ENCODE measurements at places on chromosomes 16 and 17.

- DNase-seq = peak; percentile 24
Measured at GRCh38 chr16:52976539-52977167, 76.0 kb downstream of the CHD9NB start.

- no peak for DNase-seq
Measured at GRCh38 chr17:73327676-73328075, 15.9 kb upstream of the CDC42EP4 start.

DNA sequence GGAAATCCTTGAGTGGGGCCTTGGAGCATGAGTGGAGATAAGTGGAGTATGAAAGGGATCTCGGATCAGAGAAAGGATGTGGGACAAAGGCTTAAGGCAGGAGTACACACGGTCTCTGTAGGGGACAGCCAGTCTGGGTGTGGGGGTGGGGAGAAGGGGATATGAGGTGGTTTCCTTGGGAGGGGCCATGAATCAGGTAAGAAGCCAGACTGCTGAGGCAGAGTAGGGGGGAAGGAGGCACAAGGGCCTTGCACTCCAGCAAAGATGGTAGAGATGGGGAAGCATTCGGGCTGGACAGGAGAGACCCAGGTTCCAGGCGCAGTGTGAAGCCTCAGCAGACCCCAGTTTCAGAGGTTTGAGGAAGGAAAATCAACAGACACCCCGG is 1.6 kb downstream of the HSD11B2 start:
- DNase-seq = no peak

- no peak for DNase-seq
Measured at GRCh38 chr16:7709186-7709585, 376.5 kb downstream of the RBFOX1 start.

GRCh38 chr17:75183999-75184884 is 1.5 kb upstream of the SUMO2 start:
- no peak for DNase-seq

DNA sequence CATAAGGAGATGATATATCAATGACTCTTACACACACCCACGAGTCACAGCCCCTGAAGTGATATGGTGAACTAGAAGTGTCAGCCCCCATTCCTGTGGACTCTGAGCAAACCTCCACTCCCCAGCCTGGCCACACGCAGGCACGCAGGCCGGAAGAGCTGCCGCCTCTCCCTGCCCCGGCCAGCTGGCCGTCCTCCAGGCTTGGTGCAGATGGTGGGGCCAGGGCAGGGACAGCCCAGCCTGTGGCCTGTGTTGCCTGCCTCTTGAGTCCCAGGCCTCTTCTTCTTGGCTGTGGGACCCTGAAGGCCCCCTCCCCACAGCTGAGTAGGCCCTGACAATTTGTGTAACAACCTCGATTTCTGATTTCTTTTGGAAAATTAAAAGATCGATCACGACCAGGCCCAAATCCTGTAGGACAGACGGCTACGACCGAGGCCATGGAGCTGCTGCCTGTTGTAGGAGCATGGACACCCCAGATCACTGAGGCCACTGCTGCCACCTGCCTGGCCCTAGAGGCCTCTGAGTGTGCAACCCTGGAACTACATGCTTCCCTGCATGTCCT is 10.0 kb upstream of the MPRIP start:
- peak; percentile 94 for DNase-seq

DNA sequence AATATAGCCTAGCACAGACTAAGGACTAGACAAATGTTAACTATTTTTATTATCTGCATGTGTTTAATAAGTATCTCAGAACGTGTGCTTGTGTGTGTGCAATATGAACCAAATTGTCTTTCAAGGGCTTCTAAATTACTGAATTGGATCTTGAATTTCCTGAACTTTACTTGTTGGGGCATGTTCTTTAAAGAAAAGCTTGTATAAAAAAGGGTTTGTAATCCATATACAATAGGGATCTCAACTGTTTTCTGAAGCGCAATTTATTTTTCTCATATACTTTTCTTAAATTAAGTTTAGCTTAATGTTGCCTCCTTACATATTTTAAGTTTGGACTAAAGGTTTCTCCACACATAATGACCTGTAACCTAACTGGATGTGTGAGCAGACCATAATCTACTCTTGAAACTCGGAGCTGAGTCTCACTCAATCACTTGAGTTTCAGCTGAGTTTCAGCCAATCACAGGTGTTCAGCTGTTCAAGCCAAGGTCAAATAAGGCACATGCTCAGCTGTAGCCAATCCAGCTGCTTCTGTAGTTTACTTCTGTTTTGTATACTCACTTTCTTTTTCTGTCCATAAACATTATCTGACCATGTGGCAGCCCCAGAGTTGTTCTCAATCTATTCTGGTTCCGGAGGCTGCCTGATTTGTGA is 72.3 kb downstream of the CDK5R1 start:
- no peak for DNase-seq

DNA sequence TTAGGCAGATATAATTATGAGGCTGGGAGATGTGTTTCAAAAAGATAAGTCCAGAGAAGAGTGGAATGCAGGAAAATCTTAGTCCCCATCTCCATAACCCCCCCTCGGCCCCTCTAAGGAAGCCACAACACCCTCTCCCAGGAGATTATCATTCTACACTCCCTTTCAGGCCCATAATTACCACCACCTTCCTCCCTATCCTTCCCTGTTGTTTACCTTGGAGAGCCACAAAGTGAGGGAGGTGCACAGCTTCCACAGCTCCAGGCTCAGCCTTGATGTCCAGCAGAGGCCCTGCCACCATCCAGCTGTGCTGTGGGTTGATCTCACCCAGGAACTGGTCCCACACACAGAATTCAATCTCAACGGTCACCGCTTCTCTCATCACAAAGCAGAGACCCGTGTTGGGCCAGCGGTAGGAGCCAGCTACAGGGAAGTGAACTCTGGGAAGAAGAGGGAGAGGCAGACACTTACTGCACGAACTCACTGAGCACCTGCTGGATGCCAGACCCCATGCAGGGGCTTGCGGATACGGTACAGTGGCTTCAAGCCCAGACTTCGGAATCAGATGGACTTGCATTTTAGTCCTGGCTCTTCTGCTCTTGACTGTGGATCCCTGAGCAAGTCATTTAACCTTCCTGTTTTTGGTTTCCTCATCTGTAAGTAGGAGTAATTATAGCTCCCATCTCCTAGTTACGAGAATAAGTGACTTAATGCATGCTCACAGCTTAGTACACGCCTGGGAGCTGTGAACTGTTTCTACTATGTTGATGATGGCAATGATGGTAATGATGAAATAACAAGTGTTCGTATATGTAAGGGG is 44.1 kb downstream of the MIS12 start:
- no peak for DNase-seq

GRCh38 chr16:2155977-2156848 is 631 bp downstream of the TRAF7 start:
- DNase-seq = peak; percentile 63

- DNase-seq = no peak
Measured at GRCh38 chr16:78489072-78489471, 389.6 kb downstream of the WWOX start.

DNA sequence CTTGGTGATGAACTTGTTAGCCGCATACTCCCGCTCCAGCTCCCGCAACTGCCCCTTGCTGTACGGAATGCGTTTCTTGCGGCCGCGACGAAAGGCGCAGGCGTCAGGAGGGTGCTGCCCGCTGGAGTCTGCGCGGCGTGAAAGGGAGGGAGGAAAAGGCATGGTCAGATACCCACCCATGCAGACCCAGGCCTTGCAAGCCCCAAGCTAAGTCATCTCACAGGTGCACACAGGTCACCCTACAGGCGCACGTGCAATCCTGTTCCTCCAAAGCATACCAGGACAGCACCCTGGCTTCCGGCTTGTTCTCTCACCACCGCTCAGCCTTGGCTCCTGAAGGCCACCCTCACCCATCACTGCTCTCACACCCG is 1.6 kb downstream of the HOXB13 start:
- DNase-seq = no peak

DNA sequence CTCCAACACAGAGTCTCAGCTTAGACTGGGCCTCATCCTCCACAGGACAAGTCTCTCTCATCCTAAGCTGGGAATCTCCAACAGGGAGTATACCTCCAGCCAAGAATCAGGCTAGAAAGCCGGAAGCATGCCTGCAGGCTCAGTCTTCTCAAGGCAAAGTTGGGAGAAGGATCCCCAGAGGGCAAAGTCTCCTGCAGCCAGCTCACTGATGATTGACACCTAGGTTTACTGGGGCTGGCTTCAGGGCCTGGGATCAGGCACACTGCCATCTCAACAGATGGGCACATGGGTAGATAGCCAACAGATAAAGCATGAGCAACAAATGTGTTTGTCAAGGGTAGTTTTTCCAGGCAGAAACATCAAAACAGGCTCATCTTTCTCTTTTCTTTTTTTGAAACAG is 56.1 kb upstream of the TOX3 start:
- no peak for DNase-seq

- peak; percentile 57 for DNase-seq
Measured at GRCh38 chr17:31321481-31321880, at the start of gene EVI2A. EVI2A (minus strand) TSS chr17:31321622; CDS start chr17:31319013, 2,609 bp downstream.

- no peak for DNase-seq
Measured at GRCh38 chr16:19783363-19784182, 65.5 kb downstream of the IQCK start.

DNA sequence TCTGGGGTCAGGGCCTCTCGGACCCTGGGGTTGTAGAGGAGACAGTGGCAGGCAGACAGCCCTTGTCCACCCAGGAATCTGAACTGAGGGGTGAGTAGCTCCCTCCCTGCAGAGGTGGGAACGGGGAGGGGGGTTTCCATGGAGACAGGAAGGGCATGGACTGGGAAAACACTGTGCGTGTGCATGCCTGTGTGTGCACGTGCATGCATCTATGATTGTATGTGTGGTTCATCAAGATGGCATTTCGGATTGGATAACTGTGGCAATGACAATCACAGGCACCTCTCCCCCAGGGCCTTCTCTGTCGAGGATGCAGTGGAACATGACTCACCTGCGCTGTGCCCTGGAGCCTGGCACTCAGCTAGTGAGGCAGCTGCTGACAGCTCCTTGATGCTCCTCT is 6.1 kb upstream of the CD300C start:
- no peak for DNase-seq

DNA sequence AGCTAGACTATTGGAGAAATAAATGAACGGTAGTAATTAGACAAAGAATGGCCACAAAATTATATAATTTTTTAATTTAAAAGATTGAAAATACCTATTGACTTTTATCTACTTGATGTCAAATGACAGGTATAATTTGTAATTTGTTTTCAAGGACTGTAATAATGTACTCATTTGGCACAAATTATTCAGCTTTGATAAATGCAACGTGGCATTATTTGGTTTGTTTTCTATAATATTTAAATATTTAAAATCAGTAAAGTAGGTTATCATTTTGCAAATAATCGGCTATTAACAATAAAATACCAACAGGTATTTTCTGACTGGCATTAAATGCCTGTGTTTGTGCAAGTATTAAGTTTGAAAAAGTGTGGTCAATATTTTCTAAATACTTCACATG is 60.6 kb downstream of the CDH11 start:
- DNase-seq = no peak

- DNase-seq = no peak
Measured at GRCh38 chr17:51091635-51092034, 29.0 kb downstream of the SPAG9 start.

DNA sequence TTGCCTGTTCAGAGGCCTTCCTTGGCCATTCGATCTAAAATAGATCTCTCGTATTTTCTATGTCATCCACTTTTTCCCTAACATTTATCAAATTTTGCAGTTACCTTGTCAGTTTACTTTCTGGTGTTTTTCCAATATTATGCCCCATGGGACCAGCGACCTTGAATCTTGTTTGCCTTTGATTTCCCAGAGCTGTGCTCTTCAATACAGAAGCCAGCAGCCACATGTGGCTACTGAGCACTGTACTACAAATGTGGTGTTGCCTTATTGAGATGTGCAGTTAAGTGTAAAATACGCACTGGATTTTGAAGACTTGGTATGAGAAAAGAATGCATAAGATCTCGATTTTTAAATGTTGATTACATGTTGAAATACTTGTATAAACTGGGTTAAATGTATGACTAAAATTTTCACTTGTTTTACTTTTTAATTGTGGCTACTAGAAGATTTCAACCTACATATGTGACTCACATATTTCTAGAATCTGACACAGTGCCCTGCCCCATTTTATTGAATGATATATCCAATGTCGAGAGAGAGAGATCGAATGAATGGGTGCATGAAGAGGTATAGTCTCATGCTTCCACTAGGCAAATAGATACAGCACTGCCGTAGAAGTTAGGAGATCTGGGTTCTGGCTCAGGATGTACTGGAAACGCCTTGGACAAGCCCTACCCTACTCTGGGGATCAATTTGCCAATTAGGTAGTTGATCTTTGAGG is 824 bp upstream of the PSME3 start:
- DNase-seq = no peak

DNA sequence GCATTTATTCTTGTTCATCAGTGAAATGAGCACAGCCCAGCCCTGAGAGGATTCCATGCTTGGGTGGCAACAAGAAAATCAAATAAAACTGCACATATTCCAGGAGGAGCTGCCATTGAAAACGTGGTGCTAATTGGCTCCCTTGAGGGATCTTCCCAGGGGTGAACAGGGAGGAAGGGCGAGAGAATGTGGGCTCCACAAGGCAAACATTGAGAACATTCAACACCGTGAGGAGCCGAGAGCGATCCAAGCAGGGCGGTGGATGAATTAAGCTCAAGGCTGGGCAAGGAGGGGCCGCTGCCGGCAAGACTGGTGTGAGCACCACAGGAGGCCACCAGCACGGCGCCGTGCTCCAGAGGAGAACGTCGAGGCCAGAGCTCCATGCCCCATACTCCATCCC is 166.9 kb downstream of the C16orf95 start:
- DNase-seq = no peak

Measured in GM03348 (cell line).